GM23338 (cell line): ENCODE measurements at places on chromosomes 5 and 9.

- DNase-seq: no peak
These were observed 114.0 kb downstream of the CTNND2 start for GRCh38 chr5:11790201-11790600.

- no peak for DNase-seq
These were observed 1.9 kb downstream of the TBC1D2 start for GRCh38 chr9:98253565-98253964.

DNA sequence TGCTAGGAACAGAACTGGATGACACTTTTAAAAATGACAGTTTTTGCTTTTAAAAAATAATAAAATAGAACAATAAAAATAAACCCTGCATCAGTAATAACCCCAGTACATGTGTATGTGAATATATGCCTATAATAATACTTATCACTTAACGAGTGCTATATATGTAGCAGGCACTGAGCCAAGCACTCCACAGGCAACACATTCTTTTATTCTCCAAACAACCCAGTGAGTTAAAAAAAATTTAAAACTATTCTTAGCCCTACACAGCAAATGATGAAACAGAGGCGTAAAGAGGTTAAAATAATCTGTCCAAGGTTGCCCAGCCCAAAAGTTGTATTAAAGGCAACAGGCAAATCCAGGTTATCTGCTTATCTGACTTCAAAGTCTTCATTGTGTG, 124.5 kb upstream of the SMIM23 start:
- no peak for DNase-seq

DNA sequence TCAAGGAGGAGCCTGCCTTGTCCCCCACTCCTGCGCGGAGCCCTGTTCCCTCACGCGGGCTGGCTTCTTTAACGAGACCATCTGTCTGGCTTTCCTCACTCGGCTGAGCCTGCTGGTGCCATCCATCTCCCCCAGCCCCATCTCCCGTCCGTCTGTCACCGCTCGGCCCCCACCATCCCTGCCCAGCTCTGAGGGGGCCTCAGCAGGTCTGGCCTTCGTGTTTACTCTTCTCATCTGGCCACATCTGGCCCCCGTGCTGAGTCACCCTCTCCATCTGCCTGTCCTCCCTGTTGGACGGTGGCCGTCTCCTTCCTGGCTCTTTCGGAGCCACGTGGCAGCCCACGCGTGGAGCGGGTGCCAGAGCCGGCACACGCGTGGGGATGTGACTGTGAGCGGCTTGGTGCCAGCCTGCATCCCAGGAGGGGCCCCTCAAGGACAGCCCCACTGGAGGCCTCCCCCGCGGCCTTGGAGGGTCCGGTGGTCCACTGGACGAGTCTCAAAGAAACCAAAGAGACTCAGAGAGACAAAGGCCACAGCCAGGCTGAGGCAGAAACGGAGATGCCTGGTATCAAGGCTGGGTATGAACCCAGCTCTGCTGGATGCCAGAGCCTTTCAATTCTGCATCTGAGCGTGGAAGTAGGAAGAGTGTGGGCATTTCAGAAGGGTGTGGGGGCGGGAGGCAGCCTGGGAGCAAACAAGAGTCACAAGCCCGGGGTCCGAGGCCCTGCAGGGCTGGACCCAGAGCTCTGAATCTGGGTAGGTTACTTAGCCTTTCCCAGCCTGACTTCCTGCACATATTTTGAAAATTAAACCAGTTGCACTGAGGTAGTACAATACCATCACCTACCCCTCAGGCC, 76.7 kb upstream of the UNC5A start:
- no peak for DNase-seq
